Activated B cell treated with CpG ODN at 0.5 μM for 24 hours (primary cell): ENCODE measurements at places on chromosomes 13 and 19. TPM values are rescaled to one million over a fixed set of nuclear protein-coding genes. Genes with fewer than 3 reads are reported as not detected.

Gene IRGC
- not detected in 2 replicates for total RNA-seq

- H3K27ac ChIP-seq = no peak overlapping the region
- no peak overlapping the region for H3K4me3 ChIP-seq
- no peaks in the 10 kb centered on the region for H3K36me3 ChIP-seq
- peaks cover 35% of the 10 kb centered on the region for H3K27me3 ChIP-seq
These were observed 8.3 kb downstream of the MAB21L1 start for GRCh38 chr13:35468195-35468594.

DNA sequence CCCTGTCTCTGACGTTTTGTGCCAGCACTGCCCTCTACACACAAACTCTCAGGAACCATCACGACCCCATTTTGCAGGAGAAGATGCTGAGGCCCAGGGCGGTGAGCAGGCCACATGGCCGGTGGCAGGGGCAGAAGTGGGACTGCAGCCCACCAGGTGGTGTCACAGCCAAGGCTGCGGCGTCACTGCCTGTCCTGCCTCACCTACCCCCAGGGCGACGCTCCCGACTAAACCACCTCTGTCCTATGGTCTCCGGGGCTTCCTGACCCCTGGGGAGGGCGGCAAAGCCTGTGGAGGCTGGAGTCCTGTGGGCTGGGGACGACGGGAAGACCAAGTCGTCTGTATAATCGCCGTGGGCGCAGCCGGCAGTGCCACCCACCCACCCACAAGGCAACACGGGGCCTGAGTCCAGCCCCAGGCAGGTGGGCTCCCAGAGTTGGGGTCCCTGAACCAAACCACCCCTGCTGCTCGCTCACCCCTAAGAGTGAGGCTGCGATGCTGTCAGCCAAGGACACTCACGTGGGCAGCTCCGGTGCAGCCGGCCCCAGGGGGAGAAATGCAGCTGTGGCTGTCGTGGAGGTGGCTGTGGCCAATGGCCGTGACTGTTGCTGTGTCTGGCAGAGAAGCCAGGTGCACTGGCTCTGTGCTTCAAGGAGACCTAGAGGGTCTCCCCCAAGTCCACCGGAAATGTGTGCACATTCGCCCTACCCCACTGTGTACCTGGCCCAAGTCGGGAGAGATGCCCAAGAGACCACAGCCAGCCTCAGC, 29.7 kb downstream of the RASA3 start:
- no peak for DNase-seq
- no peak overlapping the region for H3K27ac ChIP-seq
- peaks cover 9% of the 10 kb centered on the region for H3K36me3 ChIP-seq
- peaks cover 23% of the 10 kb centered on the region for H3K4me1 ChIP-seq
- H3K27me3 ChIP-seq = no peaks in the 10 kb centered on the region
- H3K4me3 ChIP-seq = no peak overlapping the region

- peak; percentile 83 for DNase-seq
- H3K4me1 ChIP-seq = peaks cover 48% of the 10 kb centered on the region
- peak overlapping the region; percentile 96 for H3K27ac ChIP-seq
- H3K36me3 ChIP-seq = peaks cover 22% of the 10 kb centered on the region
- H3K27me3 ChIP-seq = no peaks in the 10 kb centered on the region
These were observed 885 bp downstream of the TGFB1 start for GRCh38 chr19:41352609-41353465.

DNA sequence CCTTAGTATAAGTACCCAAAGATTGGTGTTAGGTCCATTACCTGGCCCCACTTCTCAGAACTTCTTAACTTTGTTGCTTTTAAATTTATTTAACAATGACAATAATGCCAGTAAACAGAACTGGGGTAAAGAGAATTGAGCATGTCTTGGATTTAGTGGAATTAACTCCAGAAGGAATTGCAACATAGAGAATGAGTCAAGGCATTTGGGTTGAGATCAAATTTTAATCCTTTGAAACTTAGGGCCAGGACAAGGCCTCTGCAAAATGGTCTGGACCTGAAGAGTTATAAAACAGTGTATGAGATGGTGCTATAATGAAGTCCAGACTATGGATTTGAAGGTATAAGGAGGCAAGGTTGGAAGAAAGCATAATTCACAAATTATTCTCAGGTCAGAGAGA, 1030.4 kb downstream of the SLITRK5 start:
- no peak overlapping the region for H3K4me3 ChIP-seq
- H3K36me3 ChIP-seq = no peaks in the 10 kb centered on the region
- H3K27ac ChIP-seq = no peak overlapping the region
- no peak for DNase-seq

DNA sequence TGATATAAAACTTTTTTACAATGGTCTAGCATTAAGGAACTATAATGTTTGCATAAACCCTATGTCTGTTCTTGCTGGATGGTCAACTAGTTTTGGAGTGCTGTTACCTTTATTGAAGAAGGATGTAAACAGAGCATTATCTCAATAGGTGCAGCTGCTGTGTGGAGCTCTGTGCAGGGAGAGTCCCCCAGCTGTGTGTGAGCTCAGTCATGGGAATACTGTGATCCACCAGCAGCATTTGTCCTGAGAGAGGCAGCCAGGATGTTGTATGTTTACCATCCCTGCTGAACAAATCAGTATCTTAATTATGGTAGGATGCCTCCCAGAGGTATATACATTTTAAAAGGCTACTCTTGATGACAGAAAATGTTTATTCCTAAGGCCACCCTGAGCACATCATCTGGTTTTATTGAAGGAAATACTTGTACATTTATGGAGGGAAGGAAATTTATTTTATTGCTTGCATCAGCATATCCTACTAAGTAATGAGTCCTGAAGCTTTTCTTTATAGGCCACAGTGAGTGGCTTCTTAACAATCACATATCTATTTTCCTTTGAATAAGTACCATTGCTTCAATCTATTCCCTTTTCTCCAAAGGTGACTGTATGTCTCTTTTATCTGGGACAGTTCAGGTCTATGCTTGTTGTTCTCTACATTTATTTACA, 11.7 kb downstream of the RAP2A start:
- no peak overlapping the region for H3K27ac ChIP-seq
- H3K4me3 ChIP-seq = no peak overlapping the region
- no peak for DNase-seq
- H3K36me3 ChIP-seq = peaks cover 11% of the 10 kb centered on the region
- H3K27me3 ChIP-seq = no peaks in the 10 kb centered on the region

DNA sequence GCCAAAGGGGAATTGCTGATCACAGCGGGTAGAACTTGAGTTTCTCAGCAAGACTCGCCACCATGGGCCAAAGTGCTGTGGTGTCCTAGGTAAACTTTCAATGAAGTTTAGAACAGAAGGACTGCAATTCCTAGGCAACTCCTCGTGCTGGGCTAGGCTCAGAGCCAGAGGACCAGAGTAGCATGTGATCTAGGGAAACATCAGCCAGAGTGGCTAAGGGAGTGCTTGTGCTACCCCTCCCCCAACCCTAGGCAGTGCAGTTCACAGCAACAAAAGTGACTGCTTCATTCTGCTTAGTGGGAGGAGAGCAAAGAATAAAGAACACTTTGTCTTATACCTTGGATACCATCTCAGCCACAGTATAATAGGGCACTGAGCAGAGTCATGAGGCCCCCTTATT, 1658.6 kb upstream of the MIR17HG start:
- no peak overlapping the region for H3K4me3 ChIP-seq
- H3K27ac ChIP-seq = no peak overlapping the region
- H3K27me3 ChIP-seq = no peaks in the 10 kb centered on the region
- no peak for DNase-seq
- H3K36me3 ChIP-seq = no peaks in the 10 kb centered on the region
